Activated T-helper 1 cell treated with anti-CD3 and anti-CD28 coated beads, Interleukin-2, amount 50 U/mL, for 16 hours (primary cell): ENCODE measurements at places on chromosomes 7 and 10.

DNA sequence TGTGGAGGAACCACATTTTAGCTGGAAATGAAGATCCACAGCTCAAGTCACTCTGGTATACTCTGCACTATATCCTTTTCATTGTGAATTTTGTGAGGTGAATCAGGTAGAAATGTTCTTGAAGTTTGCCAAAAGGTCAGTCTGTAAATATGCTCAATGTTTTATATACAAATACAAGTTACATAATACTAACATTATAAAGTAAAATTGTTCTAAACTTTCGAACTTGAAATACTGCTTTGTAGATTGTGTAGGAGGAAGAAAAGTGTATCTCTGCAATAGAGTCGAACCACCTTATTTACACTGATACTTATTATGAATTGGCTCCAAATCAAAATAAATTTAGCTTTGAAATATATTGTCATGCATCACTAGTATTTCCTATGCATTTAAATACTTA lies 7.0 kb downstream of the MIOS start:
- no peak for DNase-seq

- DNase-seq = no peak
Measured at GRCh38 chr10:34305189-34305588, 509.9 kb downstream of the PARD3 start.

DNA sequence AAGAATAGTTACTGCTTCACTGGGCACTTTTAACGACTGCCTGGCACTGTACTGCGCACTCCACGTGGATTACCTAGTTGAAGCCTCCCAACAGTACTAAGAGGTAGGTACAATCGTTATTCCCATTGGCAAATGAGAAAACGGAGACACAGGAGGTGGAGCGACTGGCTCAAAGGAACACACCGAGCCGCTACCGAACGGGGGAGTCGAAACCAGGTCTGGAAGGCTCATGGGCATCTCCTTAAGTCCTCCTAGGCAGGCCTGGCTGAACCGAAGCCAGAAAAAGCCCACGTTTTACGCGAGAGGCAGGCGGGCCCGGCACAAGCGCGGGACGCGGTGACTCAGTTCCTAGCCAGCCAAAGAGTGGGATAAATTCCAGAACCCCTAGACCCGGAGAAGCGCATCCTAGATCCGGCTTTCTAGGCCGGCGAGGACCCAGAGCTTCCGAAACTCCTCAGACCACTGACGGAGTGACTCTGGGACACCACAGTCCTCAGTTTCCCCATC lies 472 bp downstream of the PDAP1 start:
- no peak for DNase-seq

DNA sequence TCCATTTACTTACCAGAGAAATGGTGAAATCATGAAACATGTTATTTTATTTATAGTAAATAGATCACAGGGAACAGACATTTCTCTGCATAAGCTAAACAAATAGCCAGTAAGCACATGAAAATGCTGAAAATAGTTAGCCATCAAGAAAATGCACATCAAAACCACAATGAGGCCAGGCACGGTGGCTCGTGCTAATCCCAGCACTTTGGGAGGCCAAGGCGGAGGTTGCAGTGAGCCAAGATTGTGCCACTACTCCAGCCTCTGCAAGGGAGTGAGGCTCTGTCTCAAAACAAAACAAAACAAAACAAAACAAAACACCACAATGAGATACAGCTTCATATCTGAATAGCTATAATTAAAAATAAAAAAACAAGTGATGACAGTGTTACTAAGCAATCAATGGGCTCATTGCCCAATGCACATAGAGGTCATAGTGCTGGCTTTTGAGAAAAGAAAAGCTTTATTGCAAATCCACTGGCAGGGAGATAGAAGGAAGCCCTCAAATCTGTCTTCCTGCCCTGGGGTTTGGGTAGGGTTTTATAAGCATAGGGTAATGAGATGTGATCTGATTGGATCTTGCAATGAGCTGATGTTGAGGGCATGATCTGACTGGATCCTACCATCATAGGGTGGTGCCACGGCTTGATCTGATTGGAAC lies 16.2 kb downstream of the CSTF2T start:
- no peak for DNase-seq

GRCh38 chr10:8181496-8182157 lies 127.1 kb downstream of the GATA3 start:
- DNase-seq = no peak

- DNase-seq = no peak
Measured at GRCh38 chr10:90832111-90832510, 25.7 kb downstream of the HTR7 start.

DNA sequence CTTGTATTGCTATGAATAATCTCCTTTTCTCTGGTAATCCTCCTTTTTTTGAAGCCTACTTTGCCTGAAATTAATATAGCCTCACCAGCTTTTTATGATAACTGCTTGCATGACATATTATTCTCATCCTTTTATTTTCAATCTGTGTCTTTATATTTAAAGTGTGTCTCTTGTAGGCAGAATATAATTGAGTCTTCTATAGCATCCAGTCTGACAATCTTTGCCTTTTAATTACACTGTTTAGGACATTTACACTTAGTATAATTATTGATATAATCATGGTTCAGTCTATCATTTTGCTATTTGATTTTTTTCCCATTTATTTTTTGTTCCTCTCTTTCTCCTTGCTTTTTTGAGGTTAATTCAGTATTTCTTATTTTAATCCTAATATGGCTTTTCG lies 240.9 kb upstream of the HPS1 start:
- no peak for DNase-seq

- no peak for DNase-seq
Measured at GRCh38 chr7:128005759-128006159, 25.5 kb downstream of the LRRC4 start.
